Kidney (tissue), 22 donors: ENCODE measurements at places on chromosomes 12 and 14. TPM values are rescaled to one million over a fixed set of nuclear protein-coding genes. Genes with fewer than 3 reads are reported as not detected.

DNA sequence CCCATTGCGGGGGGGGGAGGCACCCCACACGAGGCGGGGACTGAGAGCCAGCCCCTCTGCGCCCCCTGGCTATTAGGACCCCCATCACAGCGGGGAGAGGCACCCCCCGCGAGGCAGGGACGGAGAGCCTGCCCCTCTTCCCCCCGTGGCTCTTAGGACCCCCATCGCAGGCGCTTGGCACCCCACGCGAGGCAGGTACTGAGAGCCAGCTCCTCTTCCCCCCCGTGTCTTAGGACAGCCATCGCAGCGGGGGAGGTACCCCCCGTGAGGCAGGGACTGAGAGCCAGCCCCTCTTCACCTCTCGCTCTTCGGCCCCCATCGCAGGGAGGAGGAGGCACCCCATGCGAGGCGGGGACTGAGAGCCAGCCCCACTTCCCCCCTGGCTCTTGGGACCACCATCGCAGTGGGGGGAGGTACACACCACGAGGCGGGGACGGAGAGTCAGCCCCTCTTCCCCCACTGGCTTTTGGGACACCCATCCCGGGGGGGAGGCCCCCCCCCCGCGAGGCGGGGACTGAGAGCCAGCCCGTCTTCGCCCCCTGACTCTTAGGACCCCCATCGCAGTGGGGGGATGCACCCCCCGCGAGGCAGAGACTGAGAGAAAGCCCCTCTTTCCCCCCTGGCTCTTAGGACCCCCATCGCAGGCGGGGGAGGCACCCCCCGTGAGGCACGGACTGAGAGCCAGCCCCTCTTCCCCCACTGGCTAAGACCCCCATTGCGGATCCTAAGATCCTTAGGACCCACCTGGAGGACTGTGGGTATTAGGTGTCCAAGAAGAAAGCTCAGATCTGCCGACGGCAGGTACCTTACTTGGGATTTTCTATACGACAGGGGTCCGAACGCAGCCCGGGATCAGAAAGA lies 198.6 kb upstream of the PZP start:
- DNase-seq: no peak

LIMA1 gene
- total RNA-seq: 76.1 TPM

DNA sequence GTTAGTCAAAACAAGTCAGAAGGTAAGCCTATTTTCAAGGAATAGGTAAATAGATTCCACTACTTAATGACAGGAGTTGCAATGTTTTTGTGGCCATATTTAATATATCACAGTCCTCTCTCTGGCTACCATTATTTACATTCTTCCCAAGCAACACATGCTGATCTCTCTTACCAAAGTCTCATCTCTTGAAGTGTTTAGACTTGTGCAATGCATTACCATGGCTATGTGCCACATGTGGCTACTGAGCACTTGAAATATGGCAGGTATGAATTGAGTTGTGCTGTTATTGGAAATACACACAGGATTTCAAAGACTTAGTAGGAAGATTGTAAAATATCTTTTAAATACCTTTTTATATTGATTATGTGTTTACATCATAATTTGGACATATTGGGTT lies 262.4 kb upstream of the PDE3A start:
- no peak for DNase-seq

GLIPR1L2 gene
- total RNA-seq: 1.1 TPM

LBHD2 gene
- not detected for total RNA-seq

- no peak for DNase-seq
Observed at GRCh38 chr12:27870939-27871338, 90.9 kb upstream of the MANSC4 start.

RAD51B gene
- total RNA-seq: 18.0 TPM

DNA sequence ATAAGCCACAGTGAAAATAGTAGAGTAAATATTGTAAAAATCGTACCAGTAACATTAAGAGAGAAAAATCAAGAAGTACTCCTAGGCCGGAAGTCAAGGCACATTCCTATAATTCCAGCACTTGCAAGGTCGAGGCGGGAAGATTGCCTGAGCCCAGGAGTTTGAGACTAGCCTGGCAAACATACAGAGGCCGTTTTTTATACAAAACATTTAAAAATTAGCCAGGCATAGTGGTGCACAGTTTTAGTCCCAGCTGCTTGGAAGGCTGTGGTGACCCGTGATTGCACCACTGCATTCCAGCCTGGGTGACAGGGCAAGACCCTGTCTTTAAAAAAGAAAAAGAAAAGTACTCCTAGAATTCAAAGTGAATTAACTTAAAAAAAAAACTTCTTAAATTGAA lies 341.8 kb downstream of the C12orf50 start:
- DNase-seq: peak; percentile 34

- no peak for DNase-seq
Observed at GRCh38 chr12:51389302-51389999, 1.8 kb downstream of the GALNT6 start.

CLEC14A gene
- 37.6 TPM for total RNA-seq

PLXNC1 gene
- 11.6 TPM for total RNA-seq

ASB2 gene
- total RNA-seq: 3.7 TPM

TUBA1B gene
- 537 TPM for total RNA-seq

- DNase-seq: no peak
Observed at GRCh38 chr14:89481196-89481595, 64.2 kb upstream of the FOXN3 start.

DCN gene
- 317 TPM for total RNA-seq

DPF3 gene
- 2.8 TPM for total RNA-seq

- DNase-seq: no peak
Observed at GRCh38 chr14:105198588-105198987, 17.5 kb upstream of the NUDT14 start.

GRCh38 chr14:30484201-30484600 lies 74.8 kb upstream of the G2E3 start:
- DNase-seq: no peak

DNA sequence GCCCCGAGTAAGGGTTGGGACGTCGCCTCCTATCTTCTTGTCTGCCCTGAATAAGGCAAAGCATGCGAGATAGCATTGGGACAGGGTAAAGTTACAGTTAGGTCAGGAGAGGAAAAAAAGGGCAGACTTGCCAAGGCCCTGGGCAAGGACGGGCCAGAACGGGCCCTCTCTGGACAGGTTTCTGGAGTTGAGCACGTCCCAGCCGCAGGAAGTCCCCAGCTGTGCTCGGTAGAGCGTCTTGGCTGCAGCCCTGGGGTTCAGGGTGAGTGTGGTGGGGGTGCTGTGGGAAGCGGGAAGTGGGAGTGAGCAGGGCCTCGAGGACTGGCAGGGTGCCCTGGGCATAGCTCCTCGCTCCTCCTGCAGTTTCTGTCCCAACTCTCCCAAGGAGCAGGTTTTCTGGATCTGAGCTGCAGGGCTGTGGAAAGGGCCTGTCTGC lies 5.4 kb downstream of the RPS6KL1 start:
- peak; percentile 83 for DNase-seq

- DNase-seq: no peak
Observed at GRCh38 chr12:118150625-118151024, 14.7 kb downstream of the PEBP1 start.

PRH2 gene
- not detected for total RNA-seq

DNA sequence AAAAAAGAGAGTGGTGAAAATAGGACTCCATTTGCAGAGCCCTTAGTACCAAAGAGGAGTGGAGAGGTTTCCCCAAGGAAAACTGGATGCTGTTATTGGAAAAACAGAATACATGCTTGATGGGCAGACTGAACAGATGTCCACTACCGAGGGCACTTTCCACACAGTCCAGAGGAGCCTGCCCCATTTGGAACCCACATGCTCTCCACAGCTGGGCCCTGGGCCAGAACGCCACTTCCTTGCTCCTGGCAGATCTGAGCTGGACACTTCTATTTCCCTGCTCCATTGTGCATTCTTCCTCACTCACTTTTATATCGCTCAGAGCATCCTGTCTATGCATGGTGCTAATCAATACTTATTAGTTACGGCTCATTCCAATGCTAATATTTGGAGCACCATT lies 249.9 kb downstream of the SLC15A4 start:
- DNase-seq: no peak

KRT71 gene
- not detected for total RNA-seq

DNA sequence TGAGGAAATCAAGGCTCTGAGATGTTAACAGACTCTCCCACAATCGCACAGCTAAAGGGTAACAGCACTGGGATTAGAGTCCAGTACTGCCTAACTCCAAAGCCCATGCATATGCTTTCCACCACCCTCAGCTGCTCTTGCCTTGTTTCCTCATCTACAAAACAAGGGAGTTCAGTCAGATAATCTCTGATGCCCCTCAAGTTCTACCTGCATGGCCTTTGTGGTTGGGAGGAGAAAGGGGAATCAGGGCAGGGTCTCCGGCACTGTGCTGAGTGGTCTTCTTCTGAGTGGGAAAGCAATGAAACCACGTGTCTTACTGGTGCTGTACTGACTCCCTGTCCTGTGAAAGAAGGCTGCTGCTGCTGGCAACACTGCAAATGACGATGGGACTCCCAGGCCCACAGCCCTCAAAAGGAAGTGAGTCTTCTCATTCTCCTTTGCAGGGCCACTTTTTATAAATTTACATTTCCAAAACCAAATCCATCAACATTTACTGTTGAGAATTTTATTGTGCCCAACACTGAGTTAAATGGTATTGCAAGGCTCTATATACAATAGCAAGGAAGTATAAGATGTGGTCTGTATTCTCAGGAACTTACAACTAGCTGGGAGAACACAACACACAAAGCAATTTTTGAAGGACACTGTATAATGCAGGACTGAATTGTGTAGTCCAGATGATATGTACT lies 19.7 kb upstream of the DUSP16 start:
- no peak for DNase-seq

- DNase-seq: peak; percentile 93
Observed at GRCh38 chr12:108129017-108129812, at the start of gene WSCD2. WSCD2 (plus strand) TSS chr12:108129288; CDS start chr12:108195833, 66,545 bp downstream.

GRCh38 chr14:32601906-32602305 lies 272.8 kb downstream of the AKAP6 start:
- DNase-seq: no peak

C14orf132 gene
- total RNA-seq: 17.5 TPM

- DNase-seq: peak; percentile 93
Observed at GRCh38 chr12:124939421-124940142, 25.1 kb upstream of the UBC start.

DNA sequence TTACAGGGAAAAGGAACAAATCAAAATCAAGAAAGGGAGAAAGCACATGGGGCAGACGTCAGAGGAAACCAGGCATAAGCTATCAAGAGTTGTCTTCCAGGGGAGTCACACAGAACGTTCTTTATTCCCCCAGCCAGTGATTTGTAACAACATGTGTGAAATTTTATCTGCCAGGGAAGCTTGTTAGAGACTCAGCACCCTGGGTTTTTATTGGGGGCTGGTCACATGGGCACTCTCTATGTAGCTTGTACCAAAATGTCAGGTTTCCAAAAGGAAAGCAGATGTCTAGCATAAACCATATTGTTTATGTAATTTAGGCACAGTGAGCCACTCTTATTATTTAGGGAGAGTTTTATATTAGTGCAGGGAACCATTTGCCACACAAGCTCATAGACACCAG lies 440.4 kb upstream of the DCN start:
- DNase-seq: no peak

- no peak for DNase-seq
Observed at GRCh38 chr12:112986291-112986800, 8.0 kb downstream of the OAS2 start.

- peak; percentile 54 for DNase-seq
Observed at GRCh38 chr12:4268329-4269181, 5.0 kb upstream of the CCND2 start.

ZNF705A gene
- not detected for total RNA-seq

- DNase-seq: no peak
Observed at GRCh38 chr12:50018968-50019367, 6.3 kb downstream of the RACGAP1 start.

GRCh38 chr14:22387776-22388241 lies 201.2 kb downstream of the DAD1 start:
- no peak for DNase-seq

DNA sequence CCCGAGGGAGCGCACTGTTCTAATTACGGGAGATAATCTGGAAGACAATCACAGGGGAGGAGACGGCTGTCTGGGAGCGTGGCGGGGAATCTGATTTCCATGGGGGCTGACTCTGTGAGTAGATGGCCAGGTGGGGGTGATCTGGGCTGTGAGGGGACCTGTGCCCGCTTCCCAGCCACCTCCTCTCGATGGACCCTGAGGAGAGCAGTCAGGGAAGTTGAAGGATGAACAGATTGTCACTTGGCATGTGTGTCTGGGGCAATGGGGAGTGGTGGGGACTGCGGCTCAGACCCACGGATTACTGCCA lies 22.6 kb downstream of the GALNT9 start:
- DNase-seq: no peak

DNA sequence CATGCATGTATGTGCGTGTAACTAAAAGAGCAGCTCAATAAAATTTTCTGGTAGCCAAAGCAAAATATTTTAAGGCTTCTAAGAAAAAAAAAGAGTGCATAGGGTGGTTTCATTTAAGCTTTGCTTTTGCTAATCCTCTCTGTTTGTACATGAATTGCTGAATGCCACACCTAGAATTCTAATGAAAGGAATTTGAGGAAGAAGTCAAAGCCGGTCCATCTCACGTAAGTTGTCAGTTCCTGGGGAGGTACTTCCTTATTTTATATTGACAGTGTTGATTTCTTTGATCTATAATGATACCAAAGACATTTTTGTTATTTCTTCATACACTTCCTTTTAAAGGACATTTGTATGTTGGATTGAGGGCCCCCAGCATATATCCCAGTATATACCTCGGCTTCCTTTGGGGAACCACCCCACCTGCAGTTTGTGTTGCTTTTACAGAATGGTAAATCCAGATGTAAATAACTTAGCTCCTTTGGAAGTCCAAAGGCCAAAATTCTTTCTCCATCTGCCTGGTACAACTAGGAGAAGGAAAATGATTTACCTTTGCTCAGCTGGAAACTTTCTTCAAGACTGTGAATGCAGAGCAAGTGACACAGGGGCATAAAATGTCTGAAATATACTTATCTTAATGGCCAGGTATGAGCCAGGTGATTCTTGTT lies 420.9 kb upstream of the ATP2B1 start:
- no peak for DNase-seq
